HepG2 (cell line): ENCODE measurements at places on chromosomes 4 and X.

DNA sequence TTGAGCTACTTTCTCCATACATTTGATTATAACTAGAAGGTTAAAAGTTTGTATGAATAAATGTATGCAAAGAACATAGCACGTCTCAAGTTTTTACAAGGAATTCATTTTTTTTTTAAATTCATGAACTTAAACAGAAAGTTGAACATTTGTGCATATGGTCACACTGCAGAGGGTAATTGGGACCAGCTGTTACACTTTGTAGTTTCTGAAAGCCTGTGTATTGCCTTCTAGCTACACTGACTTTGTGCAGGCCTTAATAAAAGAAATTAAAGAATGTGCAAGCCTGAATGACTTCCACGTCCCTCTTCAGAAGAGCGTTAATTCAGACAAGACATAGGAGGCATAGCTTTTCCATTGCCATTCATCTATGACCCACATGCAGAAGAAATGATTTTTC lies 153.1 kb upstream of the PCDH18 start:
- DNase-seq = no peak

DNA sequence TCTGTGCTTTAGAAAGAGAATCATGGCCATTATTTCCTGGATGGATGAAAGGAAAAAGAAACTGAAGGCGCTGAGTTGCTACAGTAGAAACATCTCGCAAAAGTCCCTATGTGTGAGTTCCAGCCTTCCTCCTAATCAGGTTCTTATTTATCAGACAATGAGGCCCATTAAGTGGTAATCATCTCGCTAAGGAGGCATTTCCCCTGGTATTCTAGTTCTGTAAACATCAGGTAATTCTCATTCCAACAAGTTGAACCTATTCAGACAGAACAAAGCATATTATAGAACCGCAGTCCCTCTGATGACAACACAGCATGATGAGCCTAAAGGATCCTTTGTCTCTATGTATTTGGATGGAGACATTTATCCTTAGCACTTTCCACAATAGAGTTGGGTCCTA lies 205.7 kb upstream of the MAOA start:
- DNase-seq = no peak

GRCh38 chr4:126265888-126266287 lies 951.1 kb downstream of the FAT4 start:
- DNase-seq = no peak

GRCh38 chrX:39819921-39820849 lies 277.6 kb downstream of the BCOR start:
- DNase-seq = no peak

DNA sequence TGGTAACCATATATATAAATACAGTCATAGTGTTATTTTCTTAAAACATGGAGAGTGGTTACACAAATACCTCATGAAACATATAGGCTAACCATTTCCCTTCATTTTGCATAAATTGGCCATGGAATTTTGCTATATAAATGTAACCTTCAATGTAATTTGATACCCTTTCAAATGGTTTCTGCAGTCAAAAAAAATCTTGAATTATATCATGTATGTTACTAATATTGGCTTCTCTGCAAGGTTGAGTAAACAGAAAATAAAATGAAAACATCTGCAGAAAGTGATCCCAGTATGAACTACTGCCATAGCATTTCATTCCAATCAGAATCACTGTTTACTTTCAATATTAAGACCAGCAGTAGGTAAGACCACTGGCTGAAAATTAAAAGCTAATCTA lies 1165.9 kb upstream of the TENM3 start:
- no peak for DNase-seq

- no peak for DNase-seq
Measured at GRCh38 chr4:26779674-26780073, 81.0 kb upstream of the STIM2 start.

DNA sequence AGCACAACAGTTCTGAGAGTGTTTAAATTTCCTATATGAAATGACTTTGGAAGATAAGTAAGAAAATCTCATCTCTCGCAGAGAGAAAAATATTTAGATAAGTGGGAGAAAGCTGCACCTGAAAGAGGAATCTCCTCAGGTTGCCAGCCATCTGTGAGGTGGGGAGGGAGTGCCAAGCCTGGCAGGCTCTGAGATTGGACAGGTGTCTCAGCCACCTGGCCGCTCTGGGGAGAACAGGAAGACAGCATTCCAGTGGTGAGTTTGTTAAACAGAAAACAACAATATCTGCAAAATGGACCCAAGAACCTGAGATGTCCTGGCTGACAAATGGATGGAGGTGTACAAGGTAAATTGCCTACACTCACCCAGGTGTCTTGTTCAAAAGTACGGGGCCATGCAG lies 31.3 kb downstream of the EMCN start:
- no peak for DNase-seq

- DNase-seq = peak; percentile 7
Measured at GRCh38 chrX:30593440-30594200, 16.1 kb upstream of the TASL start.

DNA sequence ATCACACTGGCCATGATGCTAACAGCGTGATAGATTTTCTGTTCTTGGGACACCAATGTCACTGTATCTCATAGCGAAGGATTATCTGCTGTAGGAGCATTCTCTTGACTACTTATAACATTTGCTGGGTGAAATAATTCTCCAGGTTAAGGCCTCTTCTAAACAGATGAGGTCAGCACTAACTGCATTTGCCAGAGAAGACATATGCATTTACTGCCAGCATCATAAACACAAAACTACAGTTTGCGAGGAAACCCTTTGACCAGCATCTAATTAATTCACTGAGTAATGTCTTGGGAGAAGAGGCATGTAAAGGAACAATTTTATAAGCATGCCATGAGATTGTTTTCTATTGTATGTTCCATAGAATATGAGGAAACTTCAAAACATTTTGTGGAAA lies 13.9 kb downstream of the TBC1D1 start:
- no peak for DNase-seq

GRCh38 chr4:175386776-175387507 lies 425.1 kb downstream of the GPM6A start:
- DNase-seq = no peak

DNA sequence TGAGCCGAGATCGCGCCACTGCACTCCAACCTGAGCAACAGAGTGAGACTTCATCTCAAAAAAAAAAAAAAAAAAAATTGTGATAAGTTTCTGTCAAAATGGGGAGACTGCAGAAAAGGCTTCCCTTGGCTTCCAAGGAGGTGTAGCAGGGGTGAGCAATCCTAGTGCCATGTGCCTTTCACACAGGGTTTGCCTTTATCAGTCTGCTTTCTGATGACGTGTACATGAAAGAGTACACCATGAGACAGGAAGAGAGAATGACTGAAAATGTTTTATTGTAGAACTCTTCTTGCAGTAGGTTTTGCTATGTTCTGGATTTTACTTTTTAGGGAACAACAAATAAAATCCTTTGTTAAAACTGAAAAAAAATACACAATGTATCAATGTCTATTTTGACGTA lies 23.4 kb upstream of the ZFP42 start:
- DNase-seq = no peak

DNA sequence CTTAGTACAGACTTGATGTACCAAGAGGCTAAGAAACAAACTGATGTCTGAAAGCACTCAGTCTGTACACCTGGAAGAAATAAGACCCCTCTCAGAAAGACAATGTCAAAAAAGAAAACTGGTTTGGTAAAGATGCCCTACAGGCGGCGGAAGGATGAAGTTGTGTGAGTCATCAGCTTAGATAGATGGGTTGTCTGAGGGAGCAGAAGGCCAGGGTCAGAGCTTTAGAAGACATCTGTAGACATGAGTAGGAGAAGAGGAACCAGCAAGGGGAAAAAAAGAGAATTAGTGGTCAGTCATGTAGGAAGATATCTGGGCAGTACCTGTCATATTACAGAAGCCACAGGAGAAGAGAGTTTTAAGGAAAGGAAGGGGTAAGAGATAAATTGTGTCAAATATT lies 8.3 kb downstream of the SRPX2 start:
- DNase-seq = no peak

GRCh38 chr4:19214591-19215186 lies 1037.0 kb upstream of the SLIT2 start:
- DNase-seq = no peak

DNA sequence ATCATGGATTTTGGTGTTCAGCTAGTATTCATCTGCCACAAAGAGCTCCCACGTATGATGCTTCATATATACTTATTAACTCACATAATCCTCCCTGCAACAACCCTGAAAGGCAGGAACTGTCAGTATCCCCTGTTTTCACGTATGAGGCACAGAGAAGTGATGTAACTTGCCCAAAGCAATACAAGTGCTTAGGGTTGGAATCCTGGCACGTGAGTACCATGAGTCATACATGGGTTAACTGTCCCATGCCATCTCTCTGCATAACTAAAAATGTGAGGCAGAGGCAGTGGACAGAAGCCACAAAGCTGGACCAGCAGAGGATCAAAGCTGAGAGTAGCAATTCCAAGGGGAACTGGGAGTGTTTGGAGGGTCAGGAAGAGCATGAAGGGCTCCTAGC lies 35.7 kb upstream of the EGFL6 start:
- no peak for DNase-seq

DNA sequence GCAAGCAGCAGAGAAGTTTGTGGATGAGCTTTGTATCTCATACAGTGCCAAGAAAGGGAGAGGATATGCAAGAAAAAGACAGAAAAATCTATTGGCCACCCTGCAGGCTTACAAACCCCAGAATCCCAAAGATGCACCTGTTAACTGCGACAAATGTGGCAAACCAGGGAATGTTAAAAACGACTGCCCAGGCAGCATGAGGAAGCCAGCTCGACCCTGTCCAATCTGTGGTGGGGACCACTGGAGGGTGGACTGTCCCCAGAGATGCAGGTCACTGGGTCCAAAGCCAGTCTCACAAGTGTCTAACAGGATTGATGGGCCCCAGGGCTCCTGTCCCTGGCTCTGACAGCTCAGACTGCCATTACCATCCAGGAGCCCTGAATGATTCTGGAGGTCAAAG lies 12.9 kb upstream of the COL25A1 start:
- DNase-seq = no peak

DNA sequence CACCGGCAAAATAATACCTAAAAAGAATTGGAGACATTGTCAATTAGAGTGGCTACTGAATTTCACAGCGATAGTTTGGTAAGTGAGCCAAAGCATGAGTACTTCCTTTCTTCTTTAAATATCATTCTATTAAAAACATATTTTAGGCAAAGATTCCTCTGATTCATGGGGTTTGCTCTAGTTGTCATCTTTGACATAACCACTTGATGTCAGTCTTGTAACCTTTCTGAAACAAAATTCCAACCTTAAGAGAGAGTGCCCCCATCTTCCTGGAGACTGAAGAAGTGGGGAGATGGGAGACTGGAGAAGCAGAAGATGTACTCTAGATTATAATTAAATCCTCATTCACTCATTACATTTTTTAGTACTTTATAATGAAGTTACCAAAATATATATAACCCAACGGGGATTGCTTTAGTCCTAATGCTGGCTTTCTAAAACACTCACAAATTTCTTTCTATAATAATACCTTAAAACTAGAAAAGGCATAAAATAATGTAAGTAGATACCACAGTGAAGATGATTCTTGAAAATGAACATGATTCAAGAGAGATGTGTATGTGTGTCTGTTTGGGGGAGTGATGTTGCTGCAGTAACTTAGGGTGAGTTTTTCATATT lies 96.4 kb downstream of the EMCN start:
- DNase-seq = peak; percentile 7

GRCh38 chr4:77473509-77473908 lies 132.1 kb upstream of the CXCL13 start:
- peak; percentile 18 for DNase-seq

DNA sequence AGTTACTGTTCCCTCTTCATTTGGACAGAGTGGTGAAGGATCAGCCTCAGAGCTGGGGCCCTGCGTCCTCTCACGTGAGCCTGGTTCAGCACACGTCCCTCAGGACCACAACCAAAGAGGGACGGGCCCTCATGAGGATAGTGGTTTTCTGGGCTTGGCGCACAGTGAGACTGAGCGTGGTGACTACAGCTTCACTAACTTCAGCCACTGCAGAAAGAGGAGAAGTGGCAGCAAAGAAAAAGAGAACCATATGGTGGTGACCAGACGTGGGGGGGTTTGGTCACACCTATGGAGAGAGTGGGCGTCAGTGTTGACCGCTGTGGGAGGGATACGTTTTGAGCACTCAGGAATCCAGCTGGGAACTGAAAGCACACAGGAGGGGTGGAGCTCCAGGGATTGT lies 21.8 kb upstream of the TNIP3 start:
- no peak for DNase-seq

- no peak for DNase-seq
Measured at GRCh38 chr4:38857354-38858096, 908 bp upstream of the TLR6 start.

DNA sequence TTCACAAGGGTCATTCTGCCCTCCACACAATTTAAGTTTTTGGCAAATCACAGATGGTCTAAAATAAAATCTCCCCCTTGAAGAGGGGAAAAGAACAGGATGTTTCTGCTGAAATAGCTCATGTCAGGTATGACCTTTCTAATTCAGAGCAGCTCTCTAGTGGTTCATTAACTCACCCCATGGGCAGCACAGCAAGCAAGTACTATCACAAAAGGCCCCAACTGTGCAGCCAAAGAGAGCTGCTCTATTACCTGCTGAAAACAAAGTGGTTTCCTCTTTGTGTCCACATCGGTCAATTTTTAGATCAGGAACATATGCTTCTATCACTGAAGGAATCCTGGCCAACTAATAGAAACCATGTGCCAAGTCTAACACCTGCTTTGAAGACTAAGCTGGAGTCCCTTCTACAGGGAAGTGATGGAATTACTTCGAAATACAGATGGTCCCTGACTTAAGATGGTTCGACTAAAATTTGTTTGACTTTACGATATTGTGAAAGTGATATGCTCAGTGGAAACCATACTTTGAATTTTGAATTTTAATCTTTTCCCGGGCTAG lies 164.3 kb downstream of the ENOX2 start:
- DNase-seq = no peak

GRCh38 chr4:143189528-143189927 lies 4.8 kb downstream of the USP38 start:
- DNase-seq = no peak

DNA sequence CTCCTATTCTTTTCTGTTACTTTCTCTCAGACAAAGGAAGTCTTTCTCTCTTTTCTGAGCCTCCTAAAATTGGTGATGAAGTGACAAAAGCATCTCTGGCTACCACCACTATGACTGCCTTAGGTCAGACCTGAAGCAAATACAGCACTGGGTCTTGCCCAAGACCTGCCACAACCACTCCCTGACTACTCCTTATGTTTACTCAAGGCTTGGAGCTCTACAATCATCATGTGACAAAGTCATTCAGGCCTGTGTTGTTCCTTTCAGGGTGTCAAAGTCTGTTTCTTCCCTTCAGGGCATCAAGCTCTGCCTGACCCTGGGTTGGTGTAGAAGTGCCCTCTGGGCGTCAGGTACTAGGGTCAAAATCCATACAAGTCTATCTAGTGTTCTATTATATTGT lies 419.2 kb upstream of the CT83 start:
- DNase-seq = no peak

DNA sequence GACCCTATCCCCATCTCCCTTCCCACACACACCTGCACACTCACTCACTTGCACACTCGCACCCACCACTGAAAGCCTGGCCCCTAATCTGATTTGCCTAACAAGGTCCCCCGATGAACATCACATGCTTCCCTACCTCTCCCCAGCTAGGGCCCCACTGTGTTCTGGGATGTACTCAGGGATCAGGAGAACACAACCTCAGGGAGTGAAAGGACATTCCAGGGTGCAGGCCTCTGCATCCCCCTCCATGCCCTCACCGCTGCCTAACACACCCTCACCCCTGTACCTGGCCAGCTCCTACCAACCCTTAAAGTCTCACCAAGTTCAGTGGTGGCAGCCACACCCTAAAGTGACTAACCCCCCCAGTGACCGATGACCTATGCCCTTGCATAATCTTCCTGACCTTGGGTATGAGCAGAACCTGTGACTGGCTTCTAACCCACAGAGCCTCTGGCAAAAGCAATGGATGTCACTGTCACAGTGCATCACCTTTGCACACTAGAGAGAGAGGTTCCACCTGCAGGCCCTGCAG lies 2.4 kb upstream of the AFAP1 start:
- peak; percentile 52 for DNase-seq
